ENCODE measurements at places on chromosomes 1 and 21.
A peak's percentile ranks its signal among the peaks of the same experiment; 100 is the strongest.

GRCh38 chr1:93004566-93005251 lies 43.4 kb upstream of the DIPK1A start:
- DNase-seq = no peak

DNA sequence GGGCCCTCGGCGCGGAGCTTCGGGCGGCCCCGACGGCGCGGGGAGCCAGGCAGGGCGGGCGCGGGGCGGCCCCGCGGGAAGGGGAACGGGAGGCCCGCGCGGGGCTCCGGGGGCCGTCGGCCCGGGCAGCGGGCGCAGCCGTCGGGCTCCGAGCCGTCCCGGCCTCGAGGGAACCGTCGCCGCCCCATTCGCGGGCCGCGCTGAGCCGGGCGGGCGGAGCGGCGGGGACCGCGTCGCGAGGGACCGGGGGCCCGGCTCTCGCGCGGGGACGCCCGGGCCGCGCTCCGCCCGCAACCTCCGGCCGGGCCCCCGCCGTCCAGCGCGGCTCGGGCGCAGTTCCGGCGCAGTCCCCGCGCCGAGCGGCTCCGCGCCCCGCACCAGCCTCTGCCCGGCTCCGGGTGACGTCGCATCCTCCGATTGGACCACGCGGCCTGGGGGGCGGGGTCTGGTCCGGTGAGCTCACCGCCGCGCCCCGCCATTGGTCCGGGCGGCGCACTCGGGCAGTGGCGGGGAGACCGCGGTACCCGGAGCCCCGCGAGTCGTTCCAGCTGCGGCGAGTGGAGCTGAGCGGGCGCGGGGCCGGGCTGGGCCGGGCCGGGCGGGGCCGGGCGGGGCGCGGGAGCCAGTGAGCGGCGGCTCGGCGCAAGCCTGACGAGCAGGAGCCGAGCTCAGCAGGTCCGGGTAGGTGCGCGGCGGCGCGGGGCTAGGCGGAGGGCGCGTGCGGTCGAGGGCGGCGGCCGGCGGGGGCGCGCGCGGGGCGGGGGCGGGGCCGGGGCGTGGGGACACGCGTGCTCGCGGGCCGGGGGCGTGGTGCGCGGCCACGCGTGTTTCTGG lies 66.7 kb upstream of the VAMP3 start:
- DNase-seq = peak; percentile 87

GRCh38 chr1:92879316-92879968 lies 47.6 kb downstream of the RPL5 start:
- no peak for DNase-seq

DNA sequence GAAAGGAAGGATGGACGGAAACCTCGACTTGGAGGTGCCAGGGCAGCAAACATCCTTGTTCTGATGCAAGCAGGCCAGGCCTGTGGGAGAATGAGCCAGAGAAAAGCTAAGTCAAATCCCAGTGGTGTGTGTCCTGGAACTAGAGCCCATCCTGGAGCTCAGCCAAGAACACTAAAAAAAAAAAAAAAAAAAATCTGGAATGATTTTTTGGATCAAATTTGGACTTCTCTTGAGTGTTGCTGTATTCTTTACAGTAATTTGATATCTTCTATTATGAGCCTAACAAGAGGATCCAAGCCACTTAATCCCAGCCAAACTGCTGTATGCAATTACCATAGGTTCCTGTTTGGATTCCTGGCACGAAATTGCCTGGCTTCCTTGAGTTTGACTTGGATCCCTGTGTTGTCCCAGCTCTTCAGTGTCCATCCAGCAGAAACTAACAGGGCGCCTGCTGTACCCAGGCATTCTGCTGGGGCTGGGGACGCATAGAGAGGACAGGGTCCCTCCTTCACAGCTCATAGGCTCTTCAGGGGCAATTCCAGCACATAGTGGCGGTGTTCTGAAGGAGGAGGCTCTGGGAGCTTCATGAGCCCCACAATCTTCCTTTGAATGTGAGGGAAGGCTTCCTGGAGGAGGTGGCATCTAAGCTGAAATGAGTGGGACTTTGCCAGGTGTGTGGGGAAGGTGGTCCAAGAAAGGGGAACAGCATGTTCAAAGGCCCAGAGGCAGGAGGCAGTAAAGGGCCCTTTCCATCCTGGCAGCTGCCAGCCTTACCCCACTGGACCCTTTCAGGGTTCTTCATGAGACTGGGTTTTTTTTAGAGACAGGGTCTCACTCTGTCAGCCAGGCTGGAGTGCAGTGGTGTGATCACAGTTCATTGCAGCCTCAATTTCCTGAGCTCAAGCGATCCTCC lies 24.7 kb downstream of the EPHX1 start:
- peak; percentile 69 for DNase-seq

- peak; percentile 78 for DNase-seq
Observed at GRCh38 chr21:35476621-35477395, 427.7 kb upstream of the RUNX1 start.

DNA sequence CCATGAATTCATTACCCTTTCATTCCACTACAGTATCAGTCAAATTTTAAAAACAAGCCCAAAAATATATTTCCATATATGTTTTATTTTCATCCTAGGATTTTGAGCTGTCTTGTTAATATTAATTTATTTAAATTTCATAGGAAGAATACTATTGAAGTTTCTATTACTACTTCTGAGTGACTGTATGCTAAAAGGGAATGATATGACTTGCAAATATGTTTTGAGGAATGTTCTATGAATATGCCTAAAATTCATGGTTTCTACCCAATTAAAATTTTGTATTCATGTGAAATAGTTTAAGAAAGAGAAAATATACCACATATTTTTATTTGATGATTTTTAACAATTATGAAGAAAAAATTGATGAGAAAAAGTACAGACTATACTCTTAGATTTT lies 52.9 kb upstream of the BACH1 start:
- no peak for DNase-seq

GRCh38 chr1:167328306-167328815 lies 107.7 kb downstream of the POU2F1 start:
- no peak for DNase-seq

DNA sequence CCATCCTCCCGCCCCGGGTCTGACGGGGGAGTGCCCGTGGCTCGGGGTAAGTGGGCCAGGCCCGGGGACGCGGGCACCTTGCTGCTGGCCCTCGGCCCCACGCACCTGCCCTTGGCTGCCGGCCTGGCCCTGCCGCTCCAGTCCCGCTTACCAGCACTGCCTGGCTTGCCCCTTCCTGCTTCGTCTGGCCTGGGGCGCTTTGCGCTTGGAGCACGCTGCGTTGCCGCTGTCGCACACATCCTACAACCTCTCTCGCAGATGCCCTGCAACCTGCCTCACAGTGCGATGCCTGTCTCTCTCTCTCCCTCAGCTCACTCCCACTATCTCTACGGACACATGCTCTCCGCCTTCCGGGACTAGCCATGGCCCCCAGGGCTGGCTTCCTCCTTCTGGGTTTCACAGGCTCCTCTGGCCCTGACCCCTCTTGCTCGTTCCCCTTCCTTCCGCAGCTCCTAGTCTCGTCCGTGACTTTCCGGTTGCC lies 9.7 kb downstream of the MYOG start:
- DNase-seq = no peak

- peak; percentile 1 for DNase-seq
Observed at GRCh38 chr1:66090859-66091457, 298.3 kb downstream of the PDE4B start.

GRCh38 chr1:149884433-149885338 lies 14.7 kb upstream of the BOLA1 start:
- DNase-seq = peak; percentile 4

DNA sequence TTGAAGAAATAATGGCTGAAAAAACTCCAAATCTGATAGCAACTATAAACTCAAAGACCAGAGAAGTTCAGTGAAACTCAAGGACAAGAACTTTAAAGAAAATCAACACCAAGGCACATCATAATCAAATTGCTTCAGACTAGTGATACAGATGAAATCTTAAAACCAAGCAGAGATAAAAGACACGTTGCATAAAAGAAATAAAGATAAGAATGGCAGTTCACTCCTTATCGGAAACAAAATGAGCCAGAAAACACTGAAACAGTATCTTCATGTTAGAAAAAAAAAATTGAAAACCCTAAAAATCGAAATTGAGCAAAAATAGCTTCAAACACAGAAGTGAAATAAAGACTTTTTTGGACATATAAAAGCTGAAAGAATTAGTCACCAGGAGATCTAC lies 4.6 kb upstream of the RAB4A start:
- no peak for DNase-seq

DNA sequence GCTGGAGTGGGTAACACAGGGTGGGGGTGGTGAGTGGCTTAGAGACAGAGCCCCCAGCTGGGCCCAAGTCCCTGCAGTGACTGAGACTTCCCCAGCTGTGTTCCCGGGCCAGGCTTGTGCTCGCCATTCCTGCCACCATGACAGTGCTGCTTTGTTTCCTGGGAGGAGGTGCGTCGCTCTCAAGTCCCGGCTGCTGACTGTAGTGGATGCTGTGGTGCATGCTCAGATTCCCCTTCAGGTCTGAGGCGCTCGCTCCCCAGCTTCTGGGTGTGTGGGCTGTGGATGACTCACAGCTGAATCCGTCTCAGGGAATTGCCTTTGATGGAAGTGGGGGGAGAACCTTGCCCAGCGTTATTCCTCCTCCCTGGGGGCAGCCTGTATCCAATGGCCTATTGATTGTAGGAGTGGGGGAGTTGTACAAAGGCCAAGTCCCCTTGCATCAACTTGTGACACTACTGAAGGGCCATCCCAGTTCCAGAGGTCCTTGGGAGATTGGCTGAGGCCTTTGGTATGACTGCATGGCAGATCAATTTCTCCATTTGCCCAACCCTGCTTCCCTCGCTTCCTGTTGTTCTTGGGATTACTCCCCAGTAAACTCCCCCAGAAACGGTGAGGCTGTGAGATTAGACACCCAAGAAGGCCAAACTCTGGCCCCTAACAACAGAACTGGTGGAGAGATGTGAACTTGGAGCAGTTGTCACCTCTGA lies 17.8 kb upstream of the POU3F1 start:
- peak; percentile 88 for DNase-seq

DNA sequence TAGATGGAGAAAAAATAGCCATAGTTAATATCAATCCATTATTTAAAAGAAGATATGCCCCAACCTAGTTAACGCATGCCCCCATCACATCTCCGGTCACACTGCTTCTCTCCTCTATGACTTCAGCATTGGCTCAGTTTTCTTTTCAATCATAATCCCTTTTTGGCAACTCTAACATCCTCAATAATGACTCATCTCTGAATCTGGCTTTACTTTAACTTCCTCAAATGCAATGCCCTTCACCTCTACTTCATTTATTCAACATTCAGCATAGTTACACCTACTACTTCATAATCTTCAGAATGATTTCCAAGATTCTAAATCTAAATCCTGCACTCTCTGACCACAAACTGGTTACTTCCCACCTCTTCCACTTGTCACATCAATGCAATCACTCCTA lies 417.3 kb downstream of the USH2A start:
- peak; percentile 54 for DNase-seq

GRCh38 chr1:15717418-15718125 lies 18.5 kb upstream of the SLC25A34 start:
- no peak for DNase-seq
